Esophagus muscularis mucosa (tissue), 4 donors: ENCODE measurements at places on chromosomes 6 and 20. TPM values are rescaled to one million over a fixed set of nuclear protein-coding genes. Genes with fewer than 3 reads are reported as not detected.

Gene MUC21
- not detected for total RNA-seq

Gene IPCEF1
- 2.7 TPM for total RNA-seq

DNA sequence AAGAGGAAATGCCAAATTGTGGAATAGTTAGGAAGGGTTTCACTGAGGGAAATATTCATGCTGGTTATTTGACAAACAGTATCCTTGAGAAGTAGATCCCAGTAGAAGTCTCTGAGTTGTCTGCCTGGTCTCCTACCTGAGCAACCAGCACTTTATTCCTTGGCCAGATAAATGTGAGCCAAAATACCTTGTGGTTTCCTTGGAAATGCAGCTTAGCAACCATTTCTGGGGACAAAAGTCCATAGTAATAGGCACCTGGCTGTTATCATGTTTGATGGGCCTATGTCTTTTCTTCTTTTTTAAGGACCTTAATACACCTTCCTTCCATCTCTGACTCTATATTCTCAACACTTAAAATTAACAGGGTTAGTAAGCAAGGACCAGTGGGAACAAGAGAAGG lies 217.1 kb upstream of the MARCKS start:
- DNase-seq: no peak

DNA sequence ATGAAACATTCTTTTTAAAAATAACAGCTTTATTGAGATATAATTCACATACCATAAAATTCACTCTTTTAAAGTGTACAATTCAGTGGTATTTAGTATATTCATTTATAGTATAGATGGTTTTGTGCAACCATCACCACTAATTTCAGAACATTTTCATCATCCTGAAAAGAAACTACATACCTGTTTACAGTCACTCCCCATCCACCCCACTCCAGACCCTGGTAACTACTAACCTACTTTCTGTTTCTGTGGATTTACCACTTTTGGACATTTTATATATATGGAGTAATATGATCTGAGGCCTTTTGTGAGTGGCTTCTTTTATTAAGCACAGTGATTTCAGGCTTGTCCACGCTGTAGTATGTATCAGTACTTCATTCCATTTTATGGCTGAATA lies 2.5 kb upstream of the TMEM217 start:
- no peak for DNase-seq

- no peak for DNase-seq
Measured at GRCh38 chr6:15132854-15133670, 112.8 kb upstream of the JARID2 start.

DNA sequence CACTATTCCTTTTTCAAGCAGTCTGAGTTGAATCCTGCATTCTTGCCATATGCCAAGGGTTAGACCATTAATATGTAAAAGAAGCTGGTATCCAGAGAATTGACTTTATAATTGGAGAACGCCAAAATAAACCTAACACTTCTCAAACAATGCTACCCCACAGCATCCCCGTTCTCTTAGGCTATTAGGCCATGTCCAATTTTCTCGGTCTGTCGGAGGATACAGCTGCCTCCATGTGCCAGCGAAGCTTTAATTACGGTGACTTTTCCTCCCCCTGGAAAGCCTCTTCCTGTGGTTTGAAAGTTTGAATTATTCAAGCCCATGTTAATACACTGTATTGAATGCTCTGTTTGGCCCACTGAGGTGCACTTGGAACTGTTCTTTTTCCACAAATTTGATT lies 60.5 kb downstream of the HS3ST5 start:
- no peak for DNase-seq
